GM13976 (cell line): ENCODE measurements at places on chromosomes 13 and 19.

GRCh38 chr13:46057256-46058015 is 4.9 kb upstream of the ZC3H13 start:
- DNase-seq: no peak

- DNase-seq: no peak
Observed at GRCh38 chr13:112236539-112237197, 139.5 kb upstream of the SPACA7 start.

DNA sequence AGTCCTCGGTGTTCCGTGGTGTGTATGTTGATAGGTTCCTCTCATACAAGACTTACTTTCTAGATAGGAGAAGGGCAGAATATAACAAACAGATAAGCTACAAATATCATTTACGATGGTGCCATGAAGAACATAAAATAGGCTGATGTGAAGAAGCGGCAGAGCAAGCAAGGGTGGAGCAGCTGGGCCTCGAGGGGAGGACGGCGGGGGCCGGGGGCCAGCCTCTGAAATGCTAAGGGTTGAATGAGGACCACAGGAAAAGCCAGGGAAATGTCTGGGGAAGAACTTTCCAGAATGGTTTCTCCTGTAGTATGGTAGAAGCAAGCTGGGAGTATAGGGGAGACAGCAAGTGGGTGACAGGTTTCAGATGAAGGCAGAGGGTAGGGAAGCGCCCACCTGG is 529.5 kb downstream of the LIG4 start:
- no peak for DNase-seq

DNA sequence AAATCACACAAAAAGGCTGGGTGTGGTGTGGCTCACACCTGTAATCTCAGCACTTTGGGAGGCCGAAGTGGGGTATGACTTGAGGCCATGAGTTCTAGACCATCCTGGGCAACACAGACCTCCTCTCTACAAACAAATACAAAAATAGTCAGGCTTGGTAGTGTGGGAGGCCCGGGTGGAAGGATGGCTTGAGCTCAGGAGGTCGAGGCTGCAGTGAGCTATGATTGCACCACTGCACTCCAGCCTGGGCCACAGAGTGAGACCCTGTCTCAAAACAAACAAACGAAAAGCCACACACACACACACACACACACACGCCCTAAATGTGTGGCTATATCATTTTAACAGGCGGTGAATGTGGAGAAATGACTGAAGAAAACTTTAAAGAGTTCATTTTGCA is 904 bp upstream of the ZNF557 start:
- DNase-seq: no peak

- DNase-seq: peak; percentile 92
Observed at GRCh38 chr19:42132851-42133528, 744 bp upstream of the POU2F2 start.

DNA sequence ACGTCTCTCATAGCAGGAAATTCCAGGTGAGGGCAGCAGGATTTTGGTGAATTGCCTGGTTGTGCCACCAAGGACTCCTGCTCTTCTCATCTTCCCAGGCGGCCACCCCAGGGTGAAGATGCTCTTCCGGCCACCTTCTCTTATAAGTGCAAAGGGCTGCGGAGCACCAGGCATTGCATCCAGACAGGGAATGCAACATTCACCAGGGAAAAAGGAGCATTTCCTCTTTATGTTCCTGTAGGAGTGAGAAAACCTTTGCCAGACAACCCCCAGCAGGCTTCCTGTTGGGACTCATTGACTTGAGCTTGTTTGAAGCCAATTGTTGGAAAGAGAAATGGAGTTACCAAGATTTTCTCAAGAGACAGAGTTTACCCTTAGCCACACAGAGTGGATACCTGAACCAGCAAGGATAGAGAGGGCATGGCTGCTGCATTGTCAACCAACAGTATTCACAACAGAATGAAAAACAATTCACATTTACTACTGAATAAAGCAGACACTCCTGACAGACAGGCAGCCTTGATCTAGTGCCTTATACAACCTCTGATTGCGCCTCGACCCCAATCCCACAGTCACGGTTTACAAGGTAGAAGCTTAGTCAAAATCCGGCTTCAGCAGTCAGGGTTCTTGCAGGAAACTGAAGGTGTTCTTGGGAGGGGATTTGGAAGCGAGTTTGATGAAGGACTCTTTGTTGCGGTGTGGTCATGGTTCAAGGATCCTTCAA is 1.8 kb upstream of the ATP11A start:
- DNase-seq: no peak
